NCI-H526 (cell line): ENCODE measurements at places on chromosomes 5 and 9.

- DNase-seq = no peak
These were observed 76.1 kb downstream of the SHB start for GRCh38 chr9:37992924-37993349.

GRCh38 chr9:15423231-15423985 lies 732 bp downstream of the SNAPC3 start:
- DNase-seq = peak; percentile 85

DNA sequence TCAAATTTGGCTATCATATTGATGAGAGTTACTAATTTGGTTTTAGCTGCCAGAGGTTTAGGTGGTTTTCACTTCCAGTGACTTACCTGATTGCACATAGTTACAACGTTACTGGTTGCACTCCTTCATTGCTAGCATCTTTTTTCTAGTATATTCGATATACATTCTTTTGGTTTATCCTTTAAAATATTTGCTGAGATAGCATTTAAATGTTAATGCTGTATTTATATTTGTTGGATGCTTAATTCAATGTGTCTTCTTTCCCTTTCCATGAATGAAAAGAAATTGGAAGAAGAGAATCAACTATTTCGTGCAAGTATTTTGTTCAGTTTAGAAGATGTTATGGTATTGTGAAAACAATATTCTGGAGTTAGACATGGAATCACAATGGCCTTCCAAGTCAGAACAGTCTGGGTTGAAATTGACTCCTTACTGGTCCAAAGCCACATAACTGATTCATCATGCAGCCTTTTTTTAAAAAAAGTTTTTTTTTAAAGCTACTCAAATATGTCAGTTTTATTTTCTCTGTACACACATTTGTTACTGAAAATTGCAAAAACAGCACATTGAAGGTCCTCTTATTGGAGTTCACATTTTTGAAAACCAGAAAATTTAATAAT lies 2.2 kb downstream of the SPIN1 start:
- no peak for DNase-seq

GRCh38 chr5:42718591-42718990 lies 38.0 kb upstream of the CCDC152 start:
- DNase-seq = no peak

- no peak for DNase-seq
These were observed 185.8 kb downstream of the CD180 start for GRCh38 chr5:67010684-67011409.

DNA sequence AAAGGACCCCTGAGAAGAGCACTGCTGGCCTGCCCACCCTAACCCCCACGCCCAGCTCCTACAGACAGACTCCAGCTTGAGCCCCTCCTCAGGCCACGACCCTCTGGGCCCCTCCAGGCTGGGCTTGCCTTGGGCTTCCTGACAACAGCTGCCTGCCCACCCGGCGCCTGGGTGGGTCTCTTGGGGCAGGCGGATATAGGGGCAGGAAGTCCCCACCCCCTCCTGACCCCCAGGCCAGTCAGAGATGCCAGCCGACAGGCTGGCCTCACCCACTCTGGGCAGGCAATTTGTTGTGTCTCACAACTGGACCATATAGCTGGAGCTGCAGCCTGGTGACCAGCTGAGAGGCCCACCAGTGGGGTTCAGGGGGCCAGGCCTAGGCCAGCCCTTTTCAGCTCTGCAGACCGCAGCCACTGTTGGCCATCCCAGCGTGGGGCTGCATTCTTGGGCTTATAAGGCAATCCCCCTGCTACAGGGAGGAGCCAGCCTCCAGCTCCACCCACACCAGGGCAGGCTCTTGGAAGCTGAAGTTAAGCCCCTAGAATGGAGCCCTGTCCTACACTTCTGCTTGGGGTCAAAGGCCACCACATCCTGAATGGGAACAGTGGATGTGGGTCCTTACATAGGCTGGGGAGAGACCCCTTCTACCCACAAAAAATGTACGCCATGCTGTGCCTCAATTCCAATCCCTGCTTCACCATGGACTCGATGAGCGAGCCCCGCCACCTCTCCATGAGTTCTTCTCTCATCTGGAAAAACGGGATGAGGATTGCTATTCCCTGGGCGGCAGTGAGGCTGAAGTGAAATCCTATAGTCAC lies 2.0 kb downstream of the PDLIM7 start:
- no peak for DNase-seq

DNA sequence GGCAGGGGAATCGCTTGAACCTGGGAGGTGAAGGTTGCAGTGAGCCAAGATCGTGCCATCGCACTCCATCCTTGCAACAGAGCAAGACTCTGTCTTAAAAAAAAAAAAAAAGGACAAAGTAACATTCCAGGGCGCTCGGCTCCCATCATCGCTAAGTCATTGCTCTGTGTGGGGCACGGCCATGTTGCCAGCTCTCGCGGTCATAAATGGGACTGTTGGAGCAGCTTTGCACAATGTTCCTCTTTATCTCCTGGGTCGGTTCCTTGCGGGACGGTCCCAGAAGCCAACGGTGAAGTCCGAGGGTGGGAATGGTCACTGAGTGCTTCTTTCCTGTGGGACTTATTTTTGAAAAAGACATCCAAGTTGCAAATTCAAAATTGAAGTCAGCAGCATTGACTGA lies 65.5 kb downstream of the HMCN2 start:
- no peak for DNase-seq

- no peak for DNase-seq
These were observed 101.1 kb downstream of the TLE4 start for GRCh38 chr9:79672891-79673290.
